Tibial nerve (tissue), 4 donors: ENCODE measurements at places on chromosomes 1 and 21.

DNA sequence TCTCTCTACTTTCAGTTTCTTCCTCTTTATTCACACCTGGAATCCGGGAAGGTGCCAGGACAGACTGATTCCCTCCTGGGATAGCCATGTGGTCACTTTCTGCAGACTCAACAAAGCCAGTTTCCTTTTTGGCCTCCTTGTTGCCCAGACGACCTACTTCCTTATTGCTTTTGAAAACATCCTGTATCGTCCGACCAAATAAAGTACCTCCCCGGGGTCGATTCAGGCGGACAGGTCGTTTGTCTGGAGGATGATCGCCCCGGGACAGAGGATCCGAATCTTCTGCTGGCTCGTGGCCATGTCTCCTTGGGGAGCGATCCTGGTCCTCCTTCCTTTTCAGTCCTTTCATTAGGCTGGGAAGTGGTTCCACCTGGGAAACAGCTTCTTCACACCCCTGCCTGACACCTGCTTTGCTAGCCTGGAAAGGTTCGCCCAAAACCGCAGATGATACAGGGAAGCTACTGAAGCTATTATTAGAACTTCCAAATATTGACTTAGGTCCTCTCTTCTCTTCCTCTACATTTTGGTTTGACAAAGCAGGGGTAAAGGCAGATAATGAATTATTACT lies 1.2 kb downstream of the MCM3AP start:
- no peak for DNase-seq

- DNase-seq = no peak
These were observed 8.8 kb downstream of the JMJD4 start for GRCh38 chr1:227726318-227726717.

- DNase-seq = no peak
These were observed 117.8 kb downstream of the TNFSF18 start for GRCh38 chr1:172932981-172933380.

DNA sequence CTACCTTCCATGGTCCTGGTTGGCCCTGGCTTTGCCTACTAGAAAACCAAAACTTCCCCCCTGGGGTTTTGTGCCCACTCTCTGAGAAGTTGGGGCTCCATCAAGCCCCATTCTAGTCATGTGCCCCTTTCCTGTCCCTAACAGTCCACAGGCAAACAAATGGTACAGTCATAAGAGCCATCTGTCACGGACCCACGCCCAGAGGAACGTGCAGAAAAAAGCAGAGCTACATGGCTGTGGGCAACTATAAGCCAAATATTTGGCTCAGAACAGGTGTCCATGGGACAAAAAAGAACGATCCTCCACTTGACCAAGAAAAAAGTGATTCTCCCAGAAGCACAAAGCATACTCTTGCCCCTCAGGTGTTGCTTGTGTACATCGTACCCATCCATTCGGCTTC lies 14.6 kb upstream of the TRNAU1AP start:
- DNase-seq = no peak

DNA sequence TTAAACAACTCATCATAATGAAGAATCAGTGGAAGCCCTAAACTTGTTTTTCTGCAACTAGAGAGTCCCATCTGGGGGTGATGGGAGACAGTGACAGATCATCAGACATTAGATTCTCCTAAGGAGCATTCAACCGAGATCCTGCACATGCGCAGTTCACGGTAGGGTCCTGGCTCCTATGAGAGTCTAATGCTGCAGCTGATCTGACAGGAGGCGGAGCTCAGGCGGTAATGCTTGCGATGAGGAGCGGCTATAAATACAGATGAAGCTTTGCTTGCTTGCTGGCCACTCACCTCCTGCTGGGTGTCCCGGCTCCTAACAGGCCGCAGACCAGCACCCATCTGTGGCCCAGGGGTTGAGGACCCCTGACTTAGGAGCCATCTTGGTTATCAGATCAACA lies 247.2 kb downstream of the FMN2 start:
- no peak for DNase-seq

GRCh38 chr1:85182700-85183099 lies 18.1 kb downstream of the SYDE2 start:
- no peak for DNase-seq

DNA sequence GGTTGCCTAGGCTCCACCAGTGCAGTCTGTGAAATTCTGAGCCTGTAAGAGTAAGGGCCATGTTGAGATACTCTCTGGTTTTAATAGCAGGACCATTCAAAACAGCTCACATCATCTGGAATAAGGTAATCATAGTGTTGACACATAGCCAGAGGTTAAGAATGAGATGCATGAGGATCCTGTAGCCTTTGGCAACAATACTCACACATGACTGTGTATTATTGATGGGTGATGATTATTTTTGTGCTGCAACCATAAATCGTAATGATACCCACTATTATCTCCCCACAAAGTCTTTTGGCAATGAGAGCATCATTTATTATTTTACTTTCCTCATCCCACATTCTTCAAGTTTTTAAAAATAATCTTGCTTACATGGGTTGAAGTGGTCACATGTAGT lies 35.5 kb downstream of the KCNK2 start:
- no peak for DNase-seq

- no peak for DNase-seq
These were observed 1191.0 kb upstream of the NCAM2 start for GRCh38 chr21:19807201-19807600.

GRCh38 chr1:46221749-46222148 lies 18.6 kb downstream of the LURAP1 start:
- DNase-seq = no peak

DNA sequence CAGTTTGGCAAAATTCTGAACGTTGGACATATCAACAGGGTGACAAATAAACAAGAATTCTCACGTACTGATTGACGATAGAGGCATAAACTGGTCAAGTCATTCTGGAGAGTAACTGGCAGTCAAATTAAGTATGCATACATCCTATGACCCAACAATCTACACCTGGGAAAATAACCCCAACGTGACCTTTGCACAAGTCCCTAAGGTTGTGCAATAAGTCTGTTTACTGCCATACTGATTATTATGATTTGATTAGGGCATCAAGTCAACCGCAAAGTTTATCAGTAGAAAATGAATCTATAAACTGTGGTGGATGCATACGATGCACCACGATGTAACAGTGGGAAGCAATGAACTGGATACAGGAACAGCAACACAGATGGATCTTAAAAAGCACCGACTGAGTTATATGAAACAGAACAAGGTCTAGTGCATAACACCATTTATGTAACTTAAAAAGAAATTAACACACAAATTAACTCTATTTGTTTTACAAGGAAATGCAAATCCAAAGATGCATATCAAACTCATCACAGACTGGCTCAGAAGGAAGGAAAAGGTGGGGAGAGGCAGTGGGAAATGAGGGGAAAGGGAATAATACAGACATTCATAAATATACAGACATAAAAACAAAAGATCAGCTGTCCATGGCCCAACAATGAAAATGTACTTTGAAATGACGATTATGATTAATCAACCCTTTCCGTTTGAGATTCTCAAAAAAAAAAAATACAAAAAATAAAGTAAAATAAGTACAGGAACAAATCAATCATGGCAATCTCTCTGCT lies 41.0 kb upstream of the SEC16B start:
- DNase-seq = no peak

- no peak for DNase-seq
These were observed 5.4 kb downstream of the OLFML3 start for GRCh38 chr1:113984710-113985109.

DNA sequence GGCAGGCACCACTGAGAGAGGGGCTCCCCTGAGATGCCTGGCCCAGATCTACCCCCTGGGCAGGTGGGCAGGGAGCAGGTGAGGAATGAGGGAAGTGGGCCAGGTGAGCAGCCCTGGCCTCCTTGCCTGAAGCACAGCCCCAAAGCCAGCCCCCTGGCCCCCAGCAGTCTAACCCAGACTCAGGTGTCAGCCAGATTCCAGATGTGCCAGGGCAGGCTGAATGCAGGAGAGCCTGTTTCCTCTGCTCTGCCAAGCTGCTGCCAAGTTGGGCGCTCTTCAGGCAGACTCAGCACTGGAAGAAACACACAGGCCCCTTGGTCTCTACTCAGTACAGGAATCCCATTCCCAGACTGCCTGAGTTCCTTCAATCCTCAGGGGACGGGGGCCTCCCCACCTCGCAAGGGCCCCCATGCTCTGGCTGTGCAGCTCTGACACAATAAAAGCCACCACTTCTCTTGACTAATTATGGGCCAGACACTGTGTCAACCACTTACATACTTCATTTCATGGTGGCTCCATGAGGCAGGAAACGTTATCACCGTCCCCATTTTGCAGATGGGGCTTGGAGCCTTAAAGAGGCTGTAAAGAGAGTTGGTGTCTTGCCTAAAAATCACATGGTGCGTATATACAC lies 20.4 kb downstream of the ARHGEF19 start:
- no peak for DNase-seq

GRCh38 chr1:15884477-15884876 lies 37.0 kb downstream of the SPEN start:
- no peak for DNase-seq

DNA sequence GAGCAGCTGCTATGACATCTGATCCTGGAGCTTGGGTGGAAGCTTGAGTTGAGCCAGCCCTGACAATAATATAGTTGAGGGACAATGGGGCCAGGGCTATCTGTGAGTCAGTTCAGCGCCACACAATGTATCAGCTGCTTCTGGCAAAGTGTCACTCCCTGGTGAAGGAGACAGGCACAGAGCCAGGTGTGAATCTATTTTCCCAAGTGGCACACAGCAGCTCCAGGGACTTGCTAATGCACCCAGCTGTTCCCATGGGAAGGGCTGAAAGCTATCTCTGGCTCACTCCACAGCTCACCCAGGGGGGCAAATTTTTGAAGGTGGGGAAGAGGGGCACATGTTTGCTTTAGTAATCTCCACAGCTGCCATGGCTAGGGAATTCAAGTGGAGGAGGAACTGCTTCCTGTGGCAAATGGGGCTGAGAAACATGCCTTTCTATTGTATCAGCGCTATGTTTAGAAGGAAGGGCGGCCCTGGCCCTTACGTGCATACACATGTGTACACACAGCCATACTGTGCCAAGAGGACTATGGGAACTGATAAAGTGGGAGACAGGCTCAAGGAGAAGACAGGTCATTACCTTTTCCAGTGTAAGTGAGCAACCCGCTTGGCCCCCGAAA lies 2.2 kb downstream of the CYB5R1 start:
- DNase-seq = no peak

- DNase-seq = no peak
These were observed 17.2 kb downstream of the CASZ1 start for GRCh38 chr1:10779201-10779600.

DNA sequence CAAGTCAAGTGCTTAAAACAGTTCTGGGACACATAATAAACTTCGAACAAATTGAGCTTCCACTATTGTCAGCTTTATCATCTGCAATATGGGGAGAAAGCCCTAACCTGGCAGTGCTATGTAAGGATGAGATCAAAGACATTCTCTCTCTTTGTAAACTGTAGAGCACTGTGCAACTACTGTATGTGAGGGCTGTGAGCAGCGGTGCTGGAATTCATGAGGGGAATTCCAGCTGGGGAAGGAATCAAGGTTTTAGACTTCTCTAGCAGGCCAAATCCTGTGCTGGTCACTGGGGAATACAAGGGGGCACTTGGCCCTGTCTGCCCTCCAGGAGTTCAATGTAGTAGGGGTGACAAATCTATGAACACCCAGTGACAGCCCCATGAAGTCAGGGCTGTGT lies 9.3 kb downstream of the FAM151A start:
- DNase-seq = no peak
